T1000 (cell line): ENCODE measurements at places on chromosomes 12 and 14.

- no peak for DNase-seq
Measured at GRCh38 chr14:105067140-105067968, 2.1 kb upstream of the GPR132 start.

DNA sequence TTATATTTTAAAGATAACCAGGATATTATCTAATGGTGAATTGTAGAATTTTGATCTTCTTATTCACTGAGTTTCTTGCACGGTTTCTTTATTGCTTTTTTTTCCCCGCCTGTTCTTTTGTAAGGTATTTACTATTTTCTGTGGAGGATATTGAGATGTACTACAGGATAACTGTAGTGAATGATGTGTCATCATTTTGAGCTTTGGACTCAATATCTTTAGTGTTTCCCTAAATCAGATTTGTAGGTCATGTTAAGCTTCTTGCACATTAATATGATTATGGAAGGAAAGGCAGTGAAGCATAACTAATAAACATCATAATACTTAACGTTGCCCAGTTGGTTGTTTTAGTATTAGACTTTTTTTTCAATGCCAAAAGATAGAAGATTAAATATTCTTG lies 81.4 kb downstream of the FBXO33 start:
- DNase-seq = no peak

DNA sequence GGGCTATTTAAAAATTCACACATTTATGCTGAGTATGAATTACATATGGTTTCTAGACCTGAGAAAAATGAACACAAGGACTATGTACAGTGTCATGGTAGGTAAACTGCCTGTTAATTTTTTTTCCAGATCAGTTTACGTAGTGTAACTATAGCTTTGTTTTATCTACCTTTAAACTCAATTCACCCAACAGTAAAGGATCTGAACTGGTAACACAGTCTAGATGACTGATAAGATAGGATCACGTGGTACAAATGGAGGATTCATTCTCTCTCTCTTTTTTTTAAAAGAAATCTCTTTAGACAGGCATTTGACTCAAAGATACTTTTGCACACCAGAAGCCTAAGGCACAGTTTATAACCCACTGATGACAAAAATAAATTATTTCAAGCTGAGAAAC lies 130.8 kb upstream of the ATP2B1 start:
- no peak for DNase-seq

- DNase-seq = no peak
Measured at GRCh38 chr12:13163868-13164635, 32.5 kb upstream of the EMP1 start.

- DNase-seq = no peak
Measured at GRCh38 chr14:35565871-35566464, 32.0 kb downstream of the INSM2 start.

GRCh38 chr14:91019673-91020072 lies 40.8 kb downstream of the RPS6KA5 start:
- no peak for DNase-seq

DNA sequence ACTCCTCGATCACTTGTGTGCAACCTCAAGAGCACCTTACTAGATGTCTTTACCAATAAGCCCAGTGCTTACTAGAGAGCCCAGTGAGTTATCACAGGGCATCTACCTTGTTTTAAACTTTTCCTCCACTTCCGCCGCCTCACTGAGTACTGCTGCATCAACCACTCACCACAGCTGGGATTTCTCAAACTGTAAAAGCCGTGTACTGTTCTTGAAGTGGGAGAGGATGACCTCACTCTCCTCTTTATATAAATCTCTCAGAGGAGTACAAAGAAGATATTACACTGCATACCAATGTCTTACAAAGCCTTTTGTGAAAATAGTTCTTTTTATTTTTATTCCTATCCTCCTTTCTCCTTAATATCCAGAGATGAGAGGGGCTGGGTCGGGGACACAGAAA lies 94.1 kb downstream of the PLCZ1 start:
- DNase-seq = no peak

GRCh38 chr14:65287264-65288131 lies 125.0 kb upstream of the FUT8 start:
- DNase-seq = no peak
